ENCODE measurements at places on chromosomes 12 and 14.

DNA sequence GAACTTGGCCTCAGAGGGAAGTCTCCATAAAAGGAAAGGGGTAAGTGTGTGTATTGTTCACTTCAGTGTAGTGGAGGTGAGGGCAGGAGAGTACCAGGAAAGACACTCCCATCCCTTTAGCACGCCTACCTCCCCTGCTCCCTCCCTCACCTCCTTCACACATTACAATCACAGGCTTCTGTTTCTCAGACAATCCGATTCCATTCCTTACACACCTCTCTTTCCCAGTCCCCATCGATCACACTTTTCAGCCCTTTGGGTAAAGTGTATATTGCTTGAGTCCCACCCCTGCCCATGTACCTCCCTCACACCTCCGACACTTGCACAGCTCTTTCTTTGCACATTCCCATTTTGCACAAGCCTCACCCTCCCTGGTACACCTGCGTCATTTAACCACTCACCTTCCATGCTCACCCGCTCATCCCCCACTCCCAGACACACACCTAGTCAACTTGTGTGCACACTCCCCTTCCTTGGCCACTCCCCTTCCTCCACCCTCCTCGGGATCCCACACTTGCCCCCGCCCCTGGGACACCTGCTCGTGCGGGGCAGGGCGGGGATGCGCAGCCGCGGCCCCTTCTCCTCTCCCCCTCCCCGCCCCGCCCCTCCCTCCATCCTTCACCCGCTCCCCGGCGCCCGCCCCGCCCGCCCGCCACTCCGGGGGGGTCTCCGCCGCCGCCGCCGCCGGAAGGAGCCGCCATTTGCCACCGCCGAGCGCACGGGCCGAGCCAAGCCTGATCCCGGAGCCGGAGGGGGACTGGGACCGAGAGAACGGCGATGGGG, at the start of gene MARCHF9:
MARCHF9 (plus strand) TSS at position 693 of the 783 bp plus-strand sequence. CDS start 426 bp downstream, outside the sequence.
- peak; percentile 53 for DNase-seq

DNA sequence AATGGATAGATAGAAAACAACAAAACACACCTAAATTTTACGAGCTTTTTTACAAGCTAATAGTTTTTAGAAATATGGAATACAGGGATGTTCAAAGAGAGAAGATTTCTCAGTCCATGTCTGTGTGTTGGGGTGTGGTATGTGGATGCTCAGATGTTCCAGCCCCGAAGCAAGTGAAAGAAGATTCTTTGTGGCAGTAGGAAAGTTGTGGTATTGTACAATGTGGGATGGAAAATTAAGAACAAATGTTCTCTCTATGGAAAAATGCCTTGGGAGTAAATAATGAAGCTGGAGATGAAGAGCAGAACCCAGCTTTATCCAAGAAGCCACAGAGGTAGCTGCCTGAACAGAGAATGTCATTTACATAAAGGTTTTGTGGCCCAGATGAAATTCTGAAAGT, 150.3 kb upstream of the PRKD1 start:
- DNase-seq, result no peak

GRCh38 chr14:102145395-102145794, 5.7 kb downstream of the WDR20 start:
- DNase-seq, result no peak

- no peak for DNase-seq
Measured at GRCh38 chr12:58896278-58896677, 24.0 kb downstream of the LRIG3 start.

- no peak for DNase-seq
Measured at GRCh38 chr12:8899830-8900229, 14.5 kb upstream of the PHC1 start.

GRCh38 chr14:69685716-69686115, 74.3 kb downstream of the SUSD6 start:
- DNase-seq, result no peak

DNA sequence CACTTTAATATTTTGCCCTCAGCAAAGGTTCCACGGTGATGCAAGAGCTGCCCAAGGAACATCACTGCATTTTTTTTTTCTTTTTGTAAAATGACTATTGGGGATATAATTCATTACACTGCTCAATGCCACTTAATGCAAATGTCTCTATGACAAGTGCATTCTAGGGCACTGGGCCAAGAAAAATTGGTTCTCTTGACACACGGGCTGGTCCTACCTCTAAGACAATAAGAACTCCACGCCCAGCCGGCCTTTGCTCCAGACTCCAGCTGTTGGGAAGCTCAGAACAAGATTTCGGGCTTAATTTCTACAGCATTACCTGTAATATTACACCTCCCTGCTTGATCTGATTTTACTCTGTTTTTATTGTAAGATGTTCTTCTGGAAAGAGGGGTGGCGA, 48.8 kb upstream of the VRK1 start:
- DNase-seq, result no peak

- DNase-seq, result no peak
Measured at GRCh38 chr14:71168564-71169427, 261.5 kb downstream of the PCNX1 start.

- DNase-seq, result no peak
Measured at GRCh38 chr12:116771651-116772050, 33.5 kb downstream of the RNFT2 start.

DNA sequence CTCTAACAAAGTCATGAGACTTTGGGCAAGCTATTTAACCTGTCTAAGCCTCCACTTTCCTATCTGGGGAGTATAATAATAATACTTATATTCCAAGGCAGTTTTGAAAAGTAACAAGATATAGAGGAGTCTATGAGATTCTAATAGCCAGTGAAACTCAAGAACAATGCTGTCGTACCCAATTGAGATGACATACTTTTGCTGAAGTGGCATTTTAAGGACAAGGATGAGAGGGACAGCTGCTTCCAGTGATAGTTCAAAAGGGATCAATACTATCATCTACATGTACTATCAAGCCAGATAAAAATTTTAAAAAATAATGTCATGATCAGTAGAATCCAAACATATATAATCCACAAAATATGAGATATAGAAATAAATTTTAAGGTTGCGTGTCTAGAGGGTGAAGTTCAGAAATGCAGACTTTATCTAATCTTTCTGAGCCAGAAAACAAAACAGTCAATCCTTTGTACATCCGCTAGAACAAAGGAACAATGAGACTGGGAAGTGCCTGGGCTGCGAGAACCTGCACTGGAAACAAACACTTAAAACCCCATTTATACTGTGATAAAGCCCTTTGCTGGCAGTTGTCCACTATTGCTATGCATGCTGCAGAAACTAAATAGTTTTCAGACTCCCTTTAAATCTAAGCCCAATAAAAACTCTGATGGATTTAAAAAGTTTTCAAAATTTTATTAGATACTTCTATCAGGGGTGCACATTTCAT, 38.6 kb downstream of the PTPRB start:
- no peak for DNase-seq

DNA sequence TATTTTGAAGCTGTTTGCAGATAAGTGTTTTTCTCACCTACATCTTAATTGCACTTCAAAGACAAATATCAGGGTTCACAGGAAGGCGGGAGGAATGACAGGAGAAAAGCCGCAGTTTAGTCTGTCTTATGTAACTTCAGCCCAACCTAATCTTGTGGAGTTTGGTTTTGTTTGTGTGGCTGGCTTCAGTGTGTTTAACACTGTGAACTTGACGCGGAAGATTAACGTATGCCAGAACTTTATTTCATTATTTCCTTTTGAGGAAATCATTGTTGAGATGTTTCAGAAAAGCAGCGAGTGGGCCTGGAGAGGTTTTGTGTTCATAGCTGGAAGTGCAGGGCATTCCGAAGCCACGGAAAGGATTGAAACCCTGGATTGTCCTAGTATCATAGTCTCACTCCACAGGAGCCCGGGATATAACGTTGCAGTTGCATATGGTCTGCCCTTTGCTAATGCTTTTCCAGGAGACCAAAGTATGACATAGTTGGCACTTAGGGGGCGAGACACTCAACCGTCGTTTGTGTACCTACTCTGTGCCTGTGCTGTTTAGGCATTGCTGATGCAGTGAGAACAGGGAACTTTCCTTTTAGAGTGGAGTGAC, 2.0 kb downstream of the PELI2 start:
- DNase-seq, result no peak

DNA sequence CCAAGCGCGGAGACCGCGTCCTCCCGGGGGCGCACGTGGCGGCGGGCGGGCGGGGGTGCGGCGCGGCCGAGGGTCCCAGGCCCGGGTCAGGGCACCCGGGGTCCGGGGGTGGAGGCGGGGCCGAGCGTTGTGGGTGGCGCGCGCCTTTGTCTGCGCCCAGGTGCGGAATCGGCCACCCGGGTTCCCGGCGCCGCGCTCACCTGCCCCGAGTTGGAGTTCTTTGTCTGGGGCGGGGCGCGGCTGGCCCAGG, 50.1 kb downstream of the LRCOL1 start:
- DNase-seq, result no peak

DNA sequence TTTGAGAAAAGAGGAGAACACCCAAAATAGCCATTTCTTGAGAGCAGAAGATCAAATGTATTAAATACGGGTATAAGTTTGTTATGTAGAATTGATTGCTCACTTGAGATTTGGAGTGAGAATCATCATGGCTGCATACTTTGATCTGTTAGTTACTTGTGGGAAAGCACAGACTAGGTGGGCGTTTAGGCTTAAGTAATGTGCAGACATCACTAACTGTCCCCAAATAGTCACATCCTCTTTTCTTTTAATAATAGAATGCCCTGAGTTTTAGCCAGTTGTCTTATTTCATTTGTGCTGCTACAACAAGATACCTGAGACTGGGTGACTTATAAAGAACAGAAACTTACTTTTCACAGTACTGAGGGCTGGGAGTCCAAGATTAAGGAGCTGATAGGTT, 14.3 kb upstream of the GTF2A1 start:
- no peak for DNase-seq

DNA sequence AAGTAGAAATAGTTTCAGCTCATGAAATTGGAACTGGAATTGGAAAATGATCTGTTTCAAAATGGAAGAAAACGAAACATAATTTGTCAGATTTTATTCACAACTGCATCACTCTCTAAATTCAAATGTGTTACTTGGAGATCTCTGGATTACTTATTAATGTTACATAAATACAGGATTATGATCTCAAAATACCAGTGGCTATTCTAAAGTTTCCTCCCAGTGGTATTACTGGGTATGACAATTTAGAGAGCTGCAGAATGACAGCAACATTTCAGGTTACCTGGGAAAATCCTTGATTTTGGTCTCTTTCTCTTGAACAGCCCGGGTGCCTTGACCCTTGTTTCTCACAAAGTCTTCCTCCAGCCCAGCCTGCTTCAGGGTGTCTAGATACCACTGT, 14.2 kb downstream of the FAM161B start:
- no peak for DNase-seq

GRCh38 chr14:26933431-26933830, 335.6 kb upstream of the NOVA1 start:
- no peak for DNase-seq

DNA sequence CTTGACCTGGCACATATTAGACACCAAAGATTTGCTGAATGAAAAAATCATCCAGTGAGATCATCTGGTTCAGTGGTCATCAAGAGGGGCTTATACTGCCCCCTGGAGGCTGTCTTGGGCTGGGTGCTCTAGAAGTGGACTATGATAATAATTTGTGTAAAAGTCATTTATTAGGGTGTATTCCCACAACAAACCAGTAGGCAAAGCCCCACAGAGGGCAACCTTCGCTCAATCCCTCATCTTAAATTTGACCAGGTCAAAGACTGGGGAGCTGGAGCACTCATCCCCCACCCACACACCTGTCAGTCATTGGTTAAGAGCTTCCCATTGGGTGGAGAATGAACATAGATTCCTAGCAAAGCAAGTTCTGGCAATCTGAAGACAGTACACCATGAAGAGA, 20.0 kb upstream of the FICD start:
- DNase-seq, result no peak

DNA sequence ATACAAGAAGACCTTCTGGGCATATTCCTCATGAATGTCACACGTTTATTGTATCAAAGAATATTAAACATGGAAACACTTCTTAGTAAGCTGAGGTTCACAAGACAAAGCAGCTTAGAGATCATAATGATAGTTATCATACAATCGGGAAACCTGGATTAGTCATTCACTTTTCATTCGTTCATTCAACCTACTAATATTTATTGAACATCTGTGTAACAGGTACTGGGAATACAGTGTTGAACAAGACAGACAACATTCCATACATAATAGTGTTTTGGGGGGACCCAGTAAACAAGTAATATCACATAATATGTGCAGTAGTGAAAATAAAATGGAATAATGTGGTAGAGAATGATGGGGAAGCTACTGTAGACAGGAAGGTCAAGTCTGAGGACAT, 100.6 kb upstream of the GRIP1 start:
- no peak for DNase-seq

DNA sequence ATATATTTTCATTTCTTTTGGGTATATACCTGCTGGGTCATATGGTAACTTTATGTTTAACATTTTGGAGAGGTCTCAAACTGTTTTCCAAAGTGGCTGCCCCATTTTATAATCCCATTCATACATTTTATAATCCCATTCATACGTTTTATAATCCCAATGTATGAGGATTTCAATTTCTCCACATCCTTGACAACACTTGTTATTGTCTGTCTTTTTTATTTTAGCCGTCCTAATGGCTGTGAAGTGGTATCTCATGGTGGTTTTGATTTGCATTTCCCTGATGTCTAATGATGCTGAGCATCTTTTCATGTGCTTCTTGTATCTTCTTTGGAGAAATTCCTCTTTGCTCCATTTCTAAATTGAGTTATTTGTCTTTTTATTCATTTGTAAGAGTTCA, 6.7 kb upstream of the CFL2 start:
- DNase-seq, result no peak

- DNase-seq, result peak; percentile 42
Measured at GRCh38 chr12:94207849-94208621, 59.7 kb downstream of the PLXNC1 start.

DNA sequence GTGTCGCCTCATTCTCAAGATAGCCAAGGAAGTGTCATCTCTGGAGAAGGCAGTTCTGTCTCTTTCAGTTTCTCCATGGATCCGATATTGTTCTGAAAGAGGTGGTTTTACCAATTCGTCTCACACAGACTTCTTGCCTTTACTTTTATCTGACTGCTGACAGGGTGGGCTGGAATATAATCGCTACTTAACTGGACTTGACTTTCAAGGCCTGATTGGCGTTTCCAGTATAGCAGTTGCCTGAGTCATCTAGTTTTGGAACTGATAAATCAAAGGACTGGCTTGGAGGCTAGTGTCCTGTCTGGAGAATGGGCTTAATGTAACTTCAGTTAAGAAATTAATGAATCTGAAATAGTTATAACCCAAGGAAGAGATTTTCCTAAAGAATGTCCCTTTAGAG, 21.6 kb downstream of the PRKCH start:
- DNase-seq, result no peak

DNA sequence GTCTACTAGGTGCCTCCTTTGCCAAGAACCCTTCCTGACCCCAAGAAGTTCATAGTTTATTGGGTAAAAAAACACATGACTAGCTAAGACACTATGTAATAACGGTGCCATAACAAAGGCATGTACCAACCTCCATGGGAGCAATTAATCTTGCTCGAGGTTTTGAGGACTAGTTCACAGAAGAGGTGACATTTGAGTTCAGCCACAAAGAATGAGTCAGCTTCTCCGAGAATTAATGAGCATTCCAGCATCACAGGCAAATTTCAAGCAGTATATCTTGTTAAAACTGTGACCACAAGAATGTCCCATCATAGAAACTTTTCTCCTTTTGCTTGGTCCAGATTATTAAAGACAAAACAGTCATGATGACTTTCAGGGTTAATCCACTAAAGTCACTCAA, 113.0 kb upstream of the RAP1B start:
- DNase-seq, result no peak

GRCh38 chr12:79838359-79838758, 96.5 kb downstream of the PPP1R12A start:
- no peak for DNase-seq
